Activated CD4-positive, alpha-beta T cell treated with anti-CD3 and anti-CD28 coated beads, Interleukin-2, amount 10 ng/mL, durations not matched to agents 24 days and 14 days (primary cell): ENCODE measurements at places on chromosomes 3 and 15. TPM values are rescaled to one million over a fixed set of nuclear protein-coding genes. Genes with fewer than 3 reads are reported as not detected.

GRCh38 chr3:78972617-78973301 is 795.0 kb downstream of the ROBO1 start:
- no peak overlapping the region for H3K27ac ChIP-seq
- no peaks in the 10 kb centered on the region for H3K4me1 ChIP-seq
- no peaks in the 10 kb centered on the region for H3K27me3 ChIP-seq
- no peak for DNase-seq

Gene LINS1
- total RNA-seq: 63.9 and 64.9 TPM in 2 replicates

DNA sequence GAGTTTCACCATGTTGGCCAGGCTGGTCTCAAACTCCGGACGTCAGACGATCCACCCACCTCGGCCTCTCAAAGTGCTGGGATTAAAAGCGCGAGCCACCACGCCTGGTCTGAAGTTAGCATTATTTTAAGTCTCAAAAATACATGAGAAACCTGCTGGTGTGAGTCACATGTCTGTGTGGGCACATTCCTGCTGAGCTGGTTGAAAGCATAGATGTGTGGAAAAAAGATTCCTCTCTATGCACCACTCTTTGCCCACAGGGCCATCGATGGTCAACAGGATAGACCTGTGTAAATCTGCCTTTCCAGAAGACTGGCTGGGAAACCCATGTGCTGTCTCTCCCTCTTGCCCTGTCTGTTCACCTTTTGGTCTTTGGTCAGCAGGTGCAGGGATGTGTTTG is 63.5 kb downstream of the CHRD start:
- no peak overlapping the region for H3K27ac ChIP-seq
- no peaks in the 10 kb centered on the region for H3K27me3 ChIP-seq
- no peak for DNase-seq
- H3K4me3 ChIP-seq: no peak overlapping the region
- H3K4me1 ChIP-seq: peaks cover 2% of the 10 kb centered on the region
- H3K36me3 ChIP-seq: no peaks in the 10 kb centered on the region

DNA sequence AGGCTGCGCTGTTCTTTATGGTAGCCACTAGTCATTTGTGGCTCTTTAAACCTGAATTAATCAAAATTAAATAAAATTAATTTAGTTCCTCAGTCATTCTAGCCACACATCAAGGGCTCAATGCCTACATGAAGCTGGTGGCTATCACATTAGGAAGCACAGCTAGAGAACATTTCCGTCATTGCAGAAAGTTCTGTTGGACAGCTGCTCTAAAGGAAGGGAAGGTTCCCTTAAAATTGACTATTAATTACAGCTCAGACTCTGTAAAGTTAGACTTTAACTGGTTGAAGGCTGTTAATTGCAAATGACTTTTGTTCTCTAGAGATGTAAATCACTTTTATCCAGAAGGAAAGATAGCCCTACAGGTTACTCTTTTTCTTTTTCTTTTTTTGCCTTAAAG is 202.7 kb upstream of the ADAMTS9 start:
- H3K4me3 ChIP-seq: no peak overlapping the region
- H3K27me3 ChIP-seq: no peaks in the 10 kb centered on the region
- H3K27ac ChIP-seq: no peak overlapping the region
- H3K4me1 ChIP-seq: no peaks in the 10 kb centered on the region
- H3K36me3 ChIP-seq: no peaks in the 10 kb centered on the region
- DNase-seq: no peak

- no peak for DNase-seq
- no peak overlapping the region for H3K27ac ChIP-seq
- H3K4me3 ChIP-seq: no peak overlapping the region
- H3K27me3 ChIP-seq: peaks cover 7% of the 10 kb centered on the region
- peaks cover 24% of the 10 kb centered on the region for H3K4me1 ChIP-seq
Measured at GRCh38 chr3:195752546-195753331, 32.0 kb downstream of the MUC20 start.
